H54 (cell line): ENCODE measurements at places on chromosomes 2 and 18.

DNA sequence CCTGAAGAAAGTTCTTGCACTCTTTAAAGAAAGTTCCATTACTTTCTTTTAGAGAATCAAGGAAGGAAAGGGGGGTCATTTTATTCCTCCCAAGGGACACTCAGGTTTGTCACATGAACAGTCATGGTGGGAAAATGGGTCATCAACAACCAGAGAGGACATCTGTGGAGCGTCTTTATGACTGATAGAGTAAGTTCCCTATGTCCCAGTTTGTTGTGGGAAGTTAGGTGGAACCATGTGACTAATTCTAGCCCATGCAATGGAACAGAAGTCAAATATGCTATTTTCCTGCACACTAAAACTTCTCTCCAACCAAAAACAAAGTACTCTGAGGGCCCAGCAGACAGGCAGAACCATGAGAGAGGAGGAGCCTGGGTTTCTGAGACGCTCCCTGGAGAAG is 165.6 kb upstream of the SERTAD2 start:
- no peak for DNase-seq

DNA sequence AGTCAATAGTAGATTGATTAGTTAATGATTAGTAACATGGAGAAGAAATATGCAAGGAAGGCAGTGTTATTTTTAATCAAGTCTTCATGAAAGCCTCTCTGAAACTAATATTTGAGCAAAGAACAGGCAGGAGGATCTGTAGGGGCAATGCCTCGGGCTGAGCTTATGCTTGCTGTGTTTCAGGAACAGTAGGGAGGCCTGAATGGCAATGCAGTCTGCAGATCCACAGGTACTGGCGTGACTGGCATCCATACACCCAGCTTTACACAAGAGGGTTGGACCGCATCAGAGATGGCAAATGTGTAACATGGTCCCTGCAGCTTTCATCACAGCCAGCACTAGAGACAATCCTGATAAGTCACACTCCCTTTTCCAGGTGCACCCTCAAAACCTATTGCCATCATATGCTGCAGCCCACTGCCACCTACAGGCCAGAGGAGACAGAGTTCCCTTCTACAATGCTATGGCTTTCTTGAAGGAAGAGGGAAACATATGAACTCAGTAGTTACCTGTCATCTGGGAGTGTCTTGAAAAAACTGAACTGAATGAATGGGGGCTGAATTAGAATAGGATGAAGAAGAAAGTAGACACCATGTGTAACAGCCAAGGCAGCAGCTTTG is 582.4 kb upstream of the RAB6C start:
- DNase-seq = no peak

DNA sequence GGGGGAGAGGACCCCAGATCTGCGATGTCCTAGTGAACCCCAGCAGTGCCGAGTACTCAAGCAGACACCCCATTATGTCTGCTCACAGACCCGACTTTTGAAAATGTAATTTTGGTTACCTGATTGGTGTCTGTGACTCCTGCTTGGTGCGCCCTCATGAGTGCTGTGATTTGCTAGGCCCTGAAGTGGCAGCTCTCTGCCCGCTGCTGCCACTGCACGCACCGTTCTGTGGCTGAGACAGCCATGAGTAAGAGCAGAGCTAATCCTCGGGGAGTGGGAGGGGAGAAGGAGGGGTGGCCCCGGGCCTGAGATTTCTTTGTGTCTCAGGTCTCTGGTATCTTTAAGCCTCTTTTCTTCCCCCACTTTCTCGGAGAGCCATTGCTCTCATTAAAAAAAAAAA is 18.2 kb downstream of the FHOD3 start:
- DNase-seq = peak; percentile 39

DNA sequence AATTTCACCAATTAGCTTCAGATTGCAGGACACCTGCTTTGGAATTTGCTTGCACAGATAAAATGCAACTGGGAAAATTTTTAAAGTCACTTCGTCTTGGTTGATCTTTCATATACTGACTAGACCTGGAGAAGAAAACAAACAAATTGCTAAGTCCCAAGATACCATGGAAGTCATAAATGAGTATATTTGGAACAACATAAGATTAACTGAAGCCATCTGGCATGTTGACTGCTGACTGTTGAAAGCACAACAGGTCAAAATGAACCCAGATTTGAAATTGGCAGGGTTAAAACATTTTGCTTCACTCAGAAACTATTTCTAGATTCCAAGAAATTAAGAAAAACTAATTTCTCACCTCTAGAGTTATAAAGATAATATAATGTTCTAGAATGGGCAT is 470.7 kb downstream of the LPIN1 start:
- no peak for DNase-seq

- DNase-seq = no peak
Measured at GRCh38 chr2:26494891-26495290, 17.0 kb upstream of the OTOF start.

DNA sequence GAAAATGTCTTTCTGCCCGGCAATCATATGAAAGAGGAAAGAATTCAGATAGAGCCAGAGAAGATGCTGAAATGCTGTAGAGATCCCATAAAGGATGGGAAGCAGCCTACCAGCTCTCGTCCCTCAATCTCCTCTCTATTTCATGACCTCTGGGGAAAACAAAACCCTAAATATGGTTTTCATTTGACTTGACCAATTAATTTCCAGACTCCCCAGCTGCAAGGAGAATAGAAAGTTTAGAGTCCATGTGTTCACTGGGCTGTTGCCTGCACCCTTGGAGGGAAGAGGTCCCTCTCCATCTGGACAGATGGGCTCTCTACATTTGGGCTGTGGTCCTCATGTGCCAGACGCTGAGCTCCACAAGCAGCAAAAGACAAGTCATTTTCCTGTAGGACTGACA is 40.6 kb downstream of the CAPN13 start:
- DNase-seq = no peak

DNA sequence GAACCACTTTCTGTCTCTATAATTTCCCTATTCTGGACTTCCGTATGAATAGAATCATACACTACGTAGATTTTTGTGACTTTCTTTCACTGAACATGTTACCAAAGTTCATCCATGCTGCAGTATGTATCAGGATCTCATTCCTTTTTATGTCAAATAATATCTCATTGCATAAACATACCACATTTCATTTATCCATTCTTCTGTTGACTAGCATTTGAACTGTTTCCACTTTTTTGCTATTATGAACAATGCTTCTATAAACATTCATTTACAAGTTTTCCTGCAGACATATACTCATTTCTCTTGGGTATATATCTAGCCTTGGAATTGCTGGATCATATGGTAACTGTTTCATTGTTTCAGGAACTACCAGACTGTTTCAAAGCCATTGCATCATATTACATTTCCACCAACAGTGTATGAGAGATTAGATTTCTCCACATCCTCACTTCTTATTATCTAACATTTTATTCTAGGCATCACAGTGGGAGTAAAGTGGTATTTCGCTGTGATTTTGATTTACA is 186.2 kb downstream of the DYM start:
- no peak for DNase-seq

DNA sequence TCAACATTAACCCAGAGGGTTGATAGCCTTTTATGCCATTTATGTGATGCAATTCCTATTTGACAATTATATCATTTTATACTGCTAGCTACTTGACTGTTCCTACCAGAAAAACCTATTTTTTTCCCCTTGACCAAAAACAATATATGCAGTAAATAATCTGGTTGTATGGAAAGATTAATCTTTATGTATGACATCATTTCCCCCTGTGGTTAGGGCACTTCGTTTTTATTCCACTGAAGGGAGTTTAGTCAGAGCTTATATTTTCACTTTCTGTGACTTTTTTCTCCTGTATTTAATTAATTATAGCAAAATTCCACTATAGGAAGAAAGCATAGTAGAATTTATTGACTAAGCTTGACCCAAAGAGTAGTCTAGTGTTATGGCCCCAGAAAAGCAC is 107.6 kb downstream of the HAUS1 start:
- peak; percentile 14 for DNase-seq

- DNase-seq = no peak
Measured at GRCh38 chr2:229153267-229153666, 117.8 kb downstream of the PID1 start.
